A549 treated with ZK216348 at 1 μM for 4 hours (cell line): ENCODE measurements at places on chromosomes 2 and 18. TPM values are rescaled to one million over a fixed set of nuclear protein-coding genes. Genes with fewer than 3 reads are reported as not detected.

Gene LIMS1
- 40.6 to 67.2 TPM (median 53.0 TPM) in 5 replicates for total RNA-seq

Gene DNER
- total RNA-seq: 7.1 to 12.4 TPM (median 9.0 TPM) in 5 replicates

Gene IL18RAP
- total RNA-seq: not detected in 5 replicates

Gene CNGA3
- total RNA-seq: not detected in 5 replicates

Gene ADAM23
- total RNA-seq: 9.1 to 12.6 TPM (median 10.1 TPM) in 5 replicates

Gene UGT1A10
- 0.18 to 0.52 TPM (median 0.23 TPM) in 3 of 5 replicates, not detected in the others for total RNA-seq

Gene POTEE
- total RNA-seq: 0.04 to 0.08 TPM (median 0.06 TPM) in 4 of 5 replicates, not detected in the other

Gene AGXT
- not detected in 5 replicates for total RNA-seq

Gene AOX1
- 3.8 to 5.2 TPM (median 4.9 TPM) in 5 replicates for total RNA-seq

Gene PLEK
- not detected in 5 replicates for total RNA-seq

Gene ITPRIPL1
- not detected in 5 replicates for total RNA-seq

Gene TNS1
- 7.4 to 21.4 TPM (median 12.6 TPM) in 5 replicates for total RNA-seq

Gene LMAN1
- total RNA-seq: 19.6 to 38.9 TPM (median 30.9 TPM) in 5 replicates

Gene MC5R
- not detected in 5 replicates for total RNA-seq

Gene CUL3
- total RNA-seq: 57.9 to 83.9 TPM (median 69.0 TPM) in 5 replicates

Gene RAPGEF4
- total RNA-seq: 0.20 to 0.27 TPM (median 0.25 TPM) in 4 of 5 replicates, not detected in the other

Gene GAD1
- 0.49 to 0.60 TPM (median 0.54 TPM) in 5 replicates for total RNA-seq

Gene UGT1A5
- total RNA-seq: not detected in 5 replicates

Gene ST6GAL2
- 11.4 to 21.9 TPM (median 19.2 TPM) in 5 replicates for total RNA-seq

Gene TXNDC2
- total RNA-seq: 0.15 to 0.34 TPM (median 0.17 TPM) in 5 replicates

Gene RHOB
- 170 to 364 TPM (median 318 TPM) in 5 replicates for total RNA-seq

Gene AQP12B
- not detected in 5 replicates for total RNA-seq

Gene CCDC150
- 4.2 to 8.0 TPM (median 5.6 TPM) in 5 replicates for total RNA-seq

Gene SALL3
- not detected in 5 replicates for total RNA-seq

Gene SAG
- total RNA-seq: not detected in 5 replicates

Gene ITPRID2
- total RNA-seq: 40.2 to 59.2 TPM (median 55.2 TPM) in 5 replicates

Gene SNTG2
- total RNA-seq: not detected in 5 replicates

Gene MREG
- 5.0 to 6.7 TPM (median 5.3 TPM) in 5 replicates for total RNA-seq

Gene CRYGC
- not detected in 5 replicates for total RNA-seq

Gene TMEM163
- 0.07 TPM in 2 of 5 replicates, not detected in the others for total RNA-seq

Gene NDC80
- 11.5 to 17.2 TPM (median 13.3 TPM) in 5 replicates for total RNA-seq
